ENCODE measurements at places on chromosomes 16 and 17.

DNA sequence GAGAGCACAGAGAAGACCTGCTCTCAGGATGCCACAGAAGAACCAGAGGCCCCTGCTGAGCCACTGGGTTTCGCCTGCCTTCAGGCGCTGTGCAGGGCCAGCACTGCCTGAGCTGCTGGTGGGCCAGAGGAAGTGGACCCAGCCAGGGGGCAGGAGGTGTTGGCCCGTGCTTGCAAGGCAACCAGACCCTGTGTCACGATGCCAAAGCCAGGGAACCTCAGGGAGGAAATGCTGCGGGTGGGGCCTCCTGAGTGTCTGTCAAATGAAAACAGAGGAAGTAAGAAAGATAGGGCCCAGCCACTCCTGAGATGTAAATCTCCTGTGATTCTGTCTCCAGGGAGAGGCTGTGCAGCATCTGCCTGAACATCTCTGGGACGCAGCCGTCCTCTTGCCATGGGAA is 58.1 kb upstream of the ADORA2B start:
- no peak for DNase-seq

DNA sequence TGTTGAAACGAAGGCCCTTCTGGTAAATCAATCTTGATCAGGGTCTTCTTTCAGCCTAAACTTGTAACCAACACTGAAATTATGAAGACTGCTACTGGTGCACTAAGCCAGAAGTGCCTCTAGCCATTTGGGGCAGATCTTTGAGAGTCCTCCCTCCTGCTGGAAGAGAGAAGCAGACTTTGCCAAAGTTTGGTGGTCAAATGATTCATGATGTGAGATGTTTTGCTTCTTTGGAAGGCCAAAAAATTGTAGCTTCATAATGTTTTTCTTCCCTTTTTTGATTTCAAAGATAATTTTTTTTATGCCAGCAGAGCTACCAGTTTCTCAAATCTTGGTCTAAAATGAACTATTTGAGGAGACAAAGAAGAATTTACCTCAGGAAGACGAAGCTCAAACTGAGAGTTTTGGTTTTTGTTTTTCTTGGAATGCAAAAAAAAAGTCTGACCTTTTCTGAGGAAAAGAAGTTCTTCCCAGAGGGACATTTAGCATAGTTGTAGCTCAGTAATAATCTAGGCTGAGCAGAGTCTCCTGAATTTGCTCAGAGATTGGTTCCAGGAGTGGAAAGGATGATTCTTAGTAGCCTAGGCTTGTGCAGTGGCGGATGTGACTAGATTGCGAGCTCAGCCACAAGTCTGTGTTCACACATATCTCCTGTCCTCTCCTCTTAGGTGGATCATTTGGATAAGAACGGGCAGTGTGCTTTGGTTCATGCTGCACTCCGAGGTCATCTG is 50.9 kb downstream of the CYB561 start:
- no peak for DNase-seq

- no peak for DNase-seq
Measured at GRCh38 chr17:63703029-63703428, 3.1 kb upstream of the LIMD2 start.

DNA sequence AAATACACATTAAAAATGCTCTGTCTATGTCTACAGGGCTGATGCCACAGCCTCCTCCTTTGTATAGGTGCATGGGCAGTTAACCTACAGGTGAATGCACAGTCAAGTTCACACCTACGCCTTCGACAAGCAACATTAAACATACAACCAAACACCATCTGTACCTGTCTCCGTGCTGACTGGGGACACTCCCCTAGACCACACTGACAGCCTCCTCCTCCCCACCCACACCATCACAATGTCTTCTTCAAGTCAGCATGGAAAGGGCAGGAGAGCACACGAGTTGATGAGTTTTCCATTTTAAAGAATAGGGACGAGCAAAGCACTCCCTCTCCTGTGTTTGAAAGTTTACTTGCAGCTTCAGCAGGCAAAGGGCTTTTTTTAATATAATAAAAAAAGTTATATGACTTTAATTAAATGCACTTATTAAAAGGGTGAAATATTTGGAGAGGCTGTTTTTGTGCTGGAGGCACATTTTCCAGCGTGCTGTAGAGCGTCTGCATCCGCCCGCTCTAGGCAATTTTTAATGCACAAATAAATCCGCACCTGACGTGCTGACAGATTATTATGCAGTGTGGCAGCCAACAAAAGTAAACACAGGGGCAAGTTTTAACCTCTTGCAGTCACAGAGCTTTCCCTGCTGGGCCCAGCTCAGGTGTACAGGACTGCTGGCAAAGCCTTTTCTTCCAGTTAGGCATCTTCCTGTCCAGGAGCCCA is 367.9 kb downstream of the SOX9 start:
- no peak for DNase-seq

- DNase-seq = no peak
Measured at GRCh38 chr17:50893183-50893993, 27.2 kb upstream of the TOB1 start.

GRCh38 chr16:81095653-81095952 is 592 bp downstream of the GCSH start:
- DNase-seq = no peak

GRCh38 chr16:30761427-30761927 is 385 bp downstream of the CFAP119 start:
- no peak for DNase-seq

DNA sequence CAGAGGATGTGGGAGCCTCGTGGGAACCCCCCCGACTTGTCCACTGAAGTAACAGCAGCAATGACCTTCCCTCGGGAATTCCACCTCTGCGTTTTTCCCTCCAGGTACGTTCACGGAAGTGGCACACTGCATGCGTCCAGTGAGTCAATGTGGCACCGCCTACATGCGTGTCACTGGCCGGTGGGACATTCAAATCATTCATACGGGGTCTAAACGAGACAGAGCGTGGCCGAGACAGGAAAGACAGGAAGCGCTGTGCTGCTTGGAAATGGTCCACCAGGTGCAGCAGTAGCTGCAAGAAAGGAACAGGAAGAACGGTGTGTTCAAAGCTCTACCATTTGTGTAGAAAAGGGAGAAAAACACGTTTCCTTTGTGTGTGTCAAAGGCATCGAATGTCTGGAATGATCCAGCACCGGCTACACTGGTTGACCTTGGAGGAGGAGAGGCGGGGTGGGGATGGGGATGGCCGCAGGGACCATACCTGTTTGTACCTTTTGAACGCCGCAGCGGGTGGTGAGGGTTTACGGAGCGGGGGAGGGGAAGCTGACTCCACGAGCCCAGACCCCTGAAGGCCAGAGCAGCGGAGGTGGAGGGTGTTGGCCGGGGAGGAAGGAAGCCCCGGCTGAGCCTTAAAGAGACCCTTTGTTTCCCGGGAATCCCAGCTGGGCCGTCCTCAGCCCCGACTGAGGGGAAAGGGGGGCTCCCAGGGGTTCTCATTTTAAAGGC is 1.7 kb upstream of the PGAP6 start:
- DNase-seq = no peak
